Upper lobe of right lung (tissue), 1 donor: ENCODE measurements at places on chromosomes 5 and 9.
A peak's percentile ranks its signal among the peaks of the same experiment; 100 is the strongest.

- no peak for DNase-seq
Observed at GRCh38 chr9:109022873-109023272, 9.6 kb upstream of the CTNNAL1 start.

GRCh38 chr9:105064248-105065097, 136.5 kb upstream of the ABCA1 start:
- peak; percentile 90 for DNase-seq

GRCh38 chr5:448061-448765, 5.2 kb downstream of the EXOC3 start:
- peak; percentile 83 for DNase-seq

DNA sequence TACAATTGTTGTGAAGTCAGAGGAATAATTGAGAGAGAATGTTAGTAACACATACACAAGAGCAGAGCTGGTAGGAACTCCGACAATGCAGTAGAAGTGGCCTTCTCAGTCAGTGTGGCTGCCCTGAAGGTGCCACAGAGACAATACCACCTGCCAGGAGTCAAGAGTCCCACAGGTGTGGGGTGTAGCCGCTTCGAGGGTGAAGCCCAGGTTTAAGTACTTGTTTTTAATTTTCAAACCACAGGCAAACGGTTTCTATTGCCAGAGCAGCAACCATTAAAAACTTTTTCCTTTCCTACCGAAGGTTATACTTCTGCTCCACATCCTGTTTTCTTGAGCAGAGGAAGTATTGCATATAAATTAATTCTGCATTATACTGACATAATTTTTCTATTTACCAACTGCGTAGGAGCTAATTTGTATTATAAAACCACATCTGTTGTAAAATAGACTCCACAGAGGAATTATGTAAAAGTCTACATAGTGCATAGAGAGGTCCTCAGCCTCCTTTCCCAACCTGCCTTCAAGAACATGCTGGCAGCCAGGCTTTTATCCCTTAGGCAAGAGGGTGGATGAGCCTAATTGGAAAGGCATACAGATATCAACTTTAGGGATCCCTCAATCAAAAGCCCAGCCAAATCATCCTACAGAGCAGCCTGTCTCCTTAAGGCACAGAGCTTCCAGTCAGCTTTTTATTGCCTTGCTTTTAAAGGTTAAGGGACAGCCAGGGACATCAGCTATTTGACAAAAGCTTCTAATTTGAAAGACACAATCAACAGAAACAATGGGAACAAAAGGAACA, 12.9 kb upstream of the ACTBL2 start:
- DNase-seq = no peak

DNA sequence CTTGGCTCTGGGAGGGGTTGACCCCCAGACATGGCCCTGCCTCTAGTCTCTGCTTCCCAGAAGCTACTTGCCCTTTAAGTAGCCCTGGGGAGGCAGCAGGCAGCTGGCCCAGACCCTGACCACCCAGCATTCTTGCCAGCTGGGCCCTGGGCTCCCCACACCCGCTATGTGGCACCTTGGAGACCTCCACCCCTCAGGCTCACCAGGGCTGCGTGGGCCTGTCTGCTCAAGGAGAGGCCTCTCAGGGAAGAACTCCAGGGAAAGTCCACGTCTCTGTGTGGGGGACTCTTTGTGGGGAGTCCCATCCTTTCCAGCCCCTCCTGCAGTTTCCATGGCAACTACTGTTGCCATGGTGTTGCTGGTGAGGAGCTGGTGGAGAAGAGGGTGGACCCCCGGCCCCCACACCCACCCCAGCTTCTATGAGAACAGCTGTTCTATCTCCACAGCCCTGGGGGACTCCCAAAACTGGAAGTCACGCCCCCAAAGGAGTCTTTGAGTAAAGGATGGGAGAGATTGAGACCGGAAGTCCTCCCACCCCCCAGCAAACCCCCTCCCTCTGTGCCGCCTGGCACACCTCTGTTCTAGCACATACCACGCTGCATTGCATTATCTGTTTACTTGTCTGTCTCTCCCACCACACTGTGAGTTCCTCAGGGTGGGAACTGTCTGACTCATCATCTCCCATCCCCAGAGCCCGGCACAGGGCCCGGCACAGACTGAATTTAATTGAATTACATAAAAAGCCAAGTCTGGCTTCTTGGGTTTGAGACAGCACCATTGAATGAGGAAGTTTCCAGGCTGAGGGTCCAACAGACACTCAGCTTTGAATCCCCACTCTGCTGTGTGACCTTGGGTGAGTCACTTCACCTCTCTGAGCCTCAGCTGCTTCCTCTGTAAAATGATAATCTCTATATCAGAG, 12.6 kb downstream of the DNM1 start:
- DNase-seq = peak; percentile 55

DNA sequence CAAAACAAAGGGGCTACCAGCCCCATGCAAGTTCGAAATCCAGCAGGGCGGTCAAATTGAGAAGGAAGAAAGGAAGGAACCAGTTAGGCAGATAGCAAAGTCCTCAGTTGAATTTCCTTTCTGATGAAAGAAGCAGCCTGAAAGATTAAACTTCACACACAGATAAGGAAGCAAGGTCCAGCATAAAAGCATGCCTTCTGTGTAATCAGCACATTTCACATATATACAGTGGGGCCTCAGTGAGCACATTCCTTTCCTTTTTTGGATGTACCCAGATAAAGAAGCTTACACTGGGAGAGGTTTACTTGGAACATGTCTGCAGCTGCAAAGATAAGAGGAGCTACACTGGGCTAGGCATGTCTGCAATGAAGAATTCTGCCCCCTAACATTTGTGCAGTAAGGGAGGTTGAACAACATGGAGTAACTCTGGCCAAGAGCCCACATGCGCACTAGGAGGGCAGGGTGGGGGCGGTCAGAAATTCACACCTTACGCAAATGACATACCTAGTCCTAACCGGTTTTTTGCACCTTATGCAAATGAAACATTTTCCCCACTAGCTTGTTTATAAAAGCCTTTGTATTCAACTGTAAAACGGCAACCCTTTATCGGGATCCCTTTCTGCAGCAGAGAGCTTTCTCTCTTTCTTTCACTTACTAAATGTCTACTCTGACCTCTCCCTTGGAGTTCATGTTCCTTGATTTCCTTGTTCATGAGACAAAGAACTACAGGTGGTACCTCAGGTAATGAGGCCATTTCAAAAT, 149.7 kb upstream of the FBXL17 start:
- no peak for DNase-seq

- DNase-seq = peak; percentile 84
Observed at GRCh38 chr5:64165500-64166200, at the start of gene RNF180. Gene RNF180, plus strand, starts transcription at chr5:64165843. Its CDS starts 34,965 bp downstream, at chr5:64200808.

GRCh38 chr5:82884821-82885471, 192.2 kb downstream of the TMEM167A start:
- DNase-seq = no peak

GRCh38 chr9:133873461-133873891, 118.6 kb downstream of the VAV2 start:
- DNase-seq = no peak

DNA sequence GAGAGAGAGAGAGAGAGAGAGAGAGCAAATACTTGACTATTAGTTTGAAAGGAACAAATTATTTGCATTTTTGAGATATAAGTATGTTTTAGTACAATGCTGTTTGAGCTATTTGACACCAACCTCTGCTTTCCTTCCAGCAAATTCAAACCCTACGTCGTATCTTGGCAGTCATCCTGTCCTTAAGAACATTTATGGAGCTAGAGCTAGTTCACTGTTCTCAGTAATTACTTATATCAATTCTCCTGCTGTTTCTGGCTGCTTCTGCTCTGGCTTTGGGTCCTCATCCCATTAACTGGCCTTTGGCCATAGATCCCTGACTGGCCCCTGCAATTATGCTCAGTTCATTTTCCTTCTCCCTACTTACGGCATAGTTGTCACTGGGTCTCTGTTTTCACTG, 19.9 kb upstream of the ERAP2 start:
- no peak for DNase-seq

DNA sequence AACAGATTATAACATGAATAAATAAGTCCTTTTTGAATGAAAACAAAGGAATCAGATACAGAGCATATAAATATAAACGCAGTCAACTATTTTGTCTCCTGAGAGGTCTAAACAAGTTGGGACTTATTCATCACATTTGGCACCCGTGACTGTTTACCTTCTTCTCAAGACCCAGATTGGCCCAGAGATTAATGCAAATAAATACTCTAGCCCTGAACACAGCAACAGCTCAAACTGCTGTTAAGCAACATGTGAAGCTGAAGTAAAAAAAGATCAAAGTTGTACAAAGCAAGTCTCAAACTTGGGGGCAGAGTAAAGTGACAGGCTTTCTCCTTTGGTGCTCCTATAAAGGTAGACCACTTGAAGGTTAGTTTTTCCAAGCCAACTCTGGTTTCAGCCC, 95.0 kb upstream of the NR5A1 start:
- DNase-seq = no peak

GRCh38 chr5:68428231-68428811, 212.8 kb downstream of the PIK3R1 start:
- DNase-seq = no peak
